Vagina (tissue), 2 donors: ENCODE measurements at places on chromosomes 5 and 9. TPM values are rescaled to one million over a fixed set of nuclear protein-coding genes. Genes with fewer than 3 reads are reported as not detected.

BHMT gene
- total RNA-seq = not detected

HK3 gene
- total RNA-seq = 7.4 TPM

IRX1 gene
- not detected for total RNA-seq

NR6A1 gene
- 1.2 TPM for total RNA-seq

ACSL6 gene
- total RNA-seq = 0.49 TPM

CYSRT1 gene
- 24.3 TPM for total RNA-seq

GARNL3 gene
- total RNA-seq = 31.4 TPM
